ENCODE measurements at places on chromosomes 4 and X.
A peak's percentile ranks its signal among the peaks of the same experiment; 100 is the strongest.

DNA sequence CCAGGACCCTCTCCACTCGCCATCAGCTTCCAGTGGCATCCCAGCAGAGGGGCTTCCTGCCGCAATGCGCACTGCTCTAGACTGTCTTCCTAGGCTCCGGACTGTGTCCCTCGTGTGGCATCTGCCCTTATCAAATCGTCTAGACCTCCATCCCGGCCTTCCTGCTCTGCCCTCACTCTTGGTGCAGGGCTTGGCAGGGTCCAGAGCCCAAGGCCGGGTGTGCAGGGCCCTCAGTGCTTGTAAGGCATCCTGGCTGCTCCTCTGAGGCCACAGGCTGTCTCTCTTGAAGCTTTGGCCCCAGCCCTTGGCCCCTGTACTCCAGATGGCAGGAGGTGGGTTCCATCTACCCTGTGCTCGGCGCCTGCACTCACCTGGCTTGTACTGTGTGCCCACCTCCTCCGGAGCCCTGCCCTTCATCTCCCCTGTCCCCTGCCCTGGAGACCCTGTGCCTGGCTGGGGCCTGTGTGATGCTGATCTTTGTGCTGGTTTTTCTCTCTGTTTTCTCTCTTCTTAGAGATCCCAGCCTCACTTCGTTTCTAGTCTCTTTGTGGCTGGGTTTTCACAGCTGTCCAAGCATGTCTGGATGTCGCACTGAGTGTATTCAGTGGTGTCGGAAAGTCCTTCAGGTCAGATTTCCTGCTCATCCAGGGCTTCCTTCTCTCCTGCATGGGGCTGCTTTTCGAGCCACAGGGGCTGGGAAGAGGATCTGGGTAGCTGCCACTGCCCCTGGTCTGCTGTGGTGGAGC, 3.7 kb upstream of the TREX2 start:
- DNase-seq, result no peak

DNA sequence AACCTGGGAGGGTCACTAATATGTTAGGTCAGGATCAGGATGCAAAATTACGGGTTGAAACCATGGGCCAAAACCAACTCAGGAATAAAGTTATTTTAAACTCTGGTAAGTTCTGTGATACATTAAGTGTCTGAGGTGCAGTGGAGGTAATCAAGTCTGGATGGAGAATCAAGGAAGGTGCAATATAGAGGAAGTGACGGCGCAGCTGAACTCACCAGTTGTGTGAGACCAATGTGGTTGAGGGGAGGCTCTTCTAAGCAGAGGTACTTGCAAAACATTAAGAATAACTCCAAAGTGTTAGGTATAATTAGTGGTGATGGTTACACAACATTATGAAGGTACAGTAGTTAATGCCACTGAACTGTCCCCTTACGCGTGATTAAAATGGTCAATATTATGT, 19.7 kb downstream of the GAB3 start:
- DNase-seq, result no peak

DNA sequence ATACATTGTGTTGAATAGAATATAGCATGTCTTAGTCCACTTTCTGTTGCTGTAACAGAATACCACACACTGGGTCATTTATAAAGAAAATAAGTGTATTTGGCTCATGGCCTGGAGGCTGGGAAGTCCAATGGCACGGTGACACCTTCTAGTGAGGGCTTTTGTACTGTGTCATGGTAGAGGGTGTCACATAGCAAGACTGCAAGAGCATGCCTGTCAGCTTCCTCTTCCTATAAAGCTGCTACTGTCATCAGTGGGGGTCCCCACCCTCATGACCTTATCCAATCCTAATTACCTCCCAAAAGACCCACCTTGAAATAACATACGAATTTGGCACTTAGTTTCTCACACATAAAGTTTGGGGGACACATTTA, 193.2 kb downstream of the PTTG2 start:
- DNase-seq, result no peak

DNA sequence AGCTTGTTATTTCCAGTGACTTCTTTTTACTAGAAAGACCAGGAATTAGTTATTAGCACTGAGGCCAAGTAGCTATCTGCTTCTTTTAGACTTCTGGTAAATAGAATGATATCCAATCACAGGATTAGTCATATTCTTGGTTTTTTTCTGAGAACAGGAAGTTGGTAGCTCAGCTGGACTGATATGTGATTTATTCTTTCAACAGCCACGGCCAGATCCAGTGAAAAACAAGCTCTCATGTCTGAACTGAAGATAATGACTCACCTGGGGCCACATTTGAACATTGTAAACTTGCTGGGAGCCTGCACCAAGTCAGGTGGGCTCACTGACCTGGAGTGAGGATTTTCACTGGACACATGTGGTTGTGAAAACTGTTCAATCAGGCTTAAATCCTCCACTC, 48.6 kb downstream of the PDGFRA start:
- no peak for DNase-seq

DNA sequence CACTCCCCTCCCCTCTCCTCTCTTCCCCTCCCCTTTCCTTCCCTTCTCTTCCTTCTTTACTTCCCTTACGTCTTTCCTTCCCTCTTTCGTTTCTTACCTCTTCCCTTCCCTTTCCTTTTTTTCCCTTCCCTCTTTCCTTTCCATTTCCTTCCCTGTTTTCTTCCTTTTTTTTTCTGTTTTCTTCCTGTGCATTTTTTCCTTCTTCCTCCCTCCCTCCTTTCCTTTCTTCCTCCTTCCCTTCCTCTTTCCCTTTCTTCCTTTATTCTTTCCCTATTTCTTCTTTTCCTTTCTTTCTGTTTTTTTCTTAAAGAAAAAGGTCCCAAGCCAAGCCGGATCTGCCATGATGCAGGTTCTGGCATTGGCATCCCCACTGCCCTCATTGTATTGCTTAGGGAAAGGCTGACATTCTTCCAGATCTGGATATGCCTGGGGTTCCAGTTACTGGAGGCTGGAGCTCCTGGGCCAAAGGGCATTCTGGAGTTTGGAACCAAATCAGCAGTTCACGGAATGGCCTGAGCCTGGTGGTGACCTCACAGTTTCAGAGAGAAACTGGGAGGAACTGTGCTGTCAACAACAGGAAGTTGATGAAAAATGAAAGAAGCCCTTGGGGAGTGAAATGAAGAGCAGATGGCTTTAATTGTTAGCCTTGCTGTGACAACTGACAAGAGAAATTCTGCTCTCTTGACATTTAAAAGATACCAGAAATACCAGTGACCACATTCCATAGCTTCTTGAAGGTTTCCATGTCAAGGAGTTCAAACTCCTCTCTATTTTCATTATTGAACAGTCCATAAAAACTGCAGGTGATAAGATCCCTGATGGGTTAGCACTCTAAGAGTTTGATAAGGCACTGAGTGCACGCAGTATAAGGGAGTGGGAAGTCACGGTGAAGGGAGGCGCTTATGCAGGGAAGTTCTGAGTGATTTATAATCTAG, 622.1 kb downstream of the SPRY1 start:
- DNase-seq, result peak; percentile 39

DNA sequence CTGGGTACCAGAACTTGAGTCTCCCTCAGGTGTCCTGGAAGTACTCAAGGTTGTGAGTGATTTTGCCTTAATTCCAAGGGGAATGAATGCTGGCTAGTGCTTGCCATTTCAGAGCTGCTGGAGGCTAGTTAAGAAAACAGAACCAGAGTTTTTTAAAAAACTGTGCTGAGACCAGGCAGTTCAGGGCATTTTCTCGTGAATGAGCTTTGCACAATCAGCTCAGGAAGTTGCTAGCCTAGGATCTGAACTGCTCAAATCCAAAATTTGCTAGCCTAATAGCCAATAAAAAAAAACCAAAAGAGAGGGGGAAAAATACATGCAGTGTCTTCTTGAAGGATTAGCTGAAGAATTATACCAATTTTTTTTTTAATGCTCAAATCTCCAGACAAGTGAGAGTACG, 292.7 kb downstream of the FBXW7 start:
- DNase-seq, result no peak

DNA sequence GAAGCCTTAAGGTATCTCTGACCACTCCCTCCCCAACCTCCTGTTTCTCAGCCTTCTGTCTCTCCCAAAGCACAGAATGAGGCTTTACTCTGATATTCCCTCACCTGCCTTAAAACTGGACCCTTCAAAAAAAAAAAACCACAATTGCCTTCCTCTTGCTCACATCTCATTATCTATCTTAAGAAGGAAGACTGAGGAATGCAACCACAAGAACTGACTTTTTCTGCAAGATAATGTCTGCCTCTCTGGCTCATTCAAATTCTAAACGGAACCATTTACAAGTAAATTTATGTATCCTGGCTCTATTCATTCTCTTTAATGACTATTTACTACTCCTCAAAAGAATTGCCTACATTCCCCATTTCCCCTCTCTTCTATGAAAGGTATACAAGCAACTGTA, 545.5 kb upstream of the HTR2C start:
- DNase-seq, result no peak

DNA sequence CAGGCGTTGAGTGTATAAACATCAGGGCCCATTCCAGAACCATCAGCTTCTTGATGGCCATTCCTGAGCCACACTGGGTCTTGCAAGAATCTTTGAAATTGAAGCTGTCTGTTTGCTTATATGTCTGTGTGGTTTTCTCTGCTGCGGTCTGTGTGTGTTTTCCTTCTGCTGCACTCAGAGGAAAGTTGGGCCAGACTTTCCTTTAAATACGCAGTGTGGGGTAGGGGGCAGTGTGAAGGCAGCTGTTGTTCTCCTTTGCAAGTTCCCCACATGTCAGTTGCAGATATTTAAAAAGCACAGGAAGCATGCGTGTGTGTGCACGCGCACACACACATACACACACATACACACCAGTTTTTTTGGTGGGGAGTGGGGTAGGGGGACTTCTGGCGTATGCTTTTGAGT, 32.1 kb downstream of the CCKAR start:
- DNase-seq, result no peak

- DNase-seq, result no peak
These were observed 275.0 kb upstream of the IL1RAPL1 start for GRCh38 chrX:28312259-28312658.

DNA sequence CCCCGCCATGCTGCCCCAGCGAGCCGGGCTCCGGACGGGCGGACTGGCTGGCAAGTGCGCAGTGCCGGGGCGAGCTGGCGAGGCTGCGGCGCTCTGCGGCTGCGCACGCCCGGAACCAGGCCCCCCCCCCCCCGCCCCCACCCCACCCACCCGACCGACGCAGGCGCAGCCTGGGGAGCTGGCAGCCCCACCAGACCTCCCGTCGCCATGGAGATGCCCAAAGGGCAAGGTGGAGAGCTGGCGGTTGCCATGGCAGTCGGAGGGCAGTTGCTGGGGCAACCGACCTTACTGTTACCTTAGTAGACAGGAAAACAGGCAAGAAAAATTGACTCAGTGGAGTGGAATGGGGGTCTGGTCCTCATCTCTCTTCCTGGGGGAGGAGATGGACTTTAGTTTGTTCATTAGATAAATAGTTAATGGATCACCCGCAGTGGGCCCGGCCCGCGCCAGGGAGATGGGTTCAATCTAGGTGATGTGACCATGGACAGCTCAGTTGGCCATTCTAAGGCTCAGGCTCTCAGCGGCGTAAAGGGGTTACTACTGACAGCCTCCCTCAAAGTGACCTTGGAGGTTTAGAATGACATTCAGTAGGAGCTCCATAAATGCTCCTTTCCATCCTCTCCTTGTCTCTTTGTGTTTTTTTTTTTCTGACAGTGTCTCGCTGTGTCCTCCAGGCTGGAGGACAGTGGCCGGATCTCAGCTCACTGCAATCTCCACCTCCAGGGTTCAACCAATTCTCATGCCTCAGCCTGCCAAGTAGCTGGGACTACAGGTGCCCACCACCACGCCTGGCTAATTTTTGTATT, at the start of gene PCSK1N:
TSS of gene PCSK1N (minus strand) at position 87 of the 806 bp plus-strand sequence. CDS start at position 9, 78 bp downstream.
- DNase-seq, result no peak

- DNase-seq, result no peak
These were observed 154.5 kb upstream of the ANK2 start for GRCh38 chr4:112894951-112895350.

- DNase-seq, result no peak
These were observed 97.6 kb upstream of the NKX1-1 start for GRCh38 chr4:1503583-1504471.

DNA sequence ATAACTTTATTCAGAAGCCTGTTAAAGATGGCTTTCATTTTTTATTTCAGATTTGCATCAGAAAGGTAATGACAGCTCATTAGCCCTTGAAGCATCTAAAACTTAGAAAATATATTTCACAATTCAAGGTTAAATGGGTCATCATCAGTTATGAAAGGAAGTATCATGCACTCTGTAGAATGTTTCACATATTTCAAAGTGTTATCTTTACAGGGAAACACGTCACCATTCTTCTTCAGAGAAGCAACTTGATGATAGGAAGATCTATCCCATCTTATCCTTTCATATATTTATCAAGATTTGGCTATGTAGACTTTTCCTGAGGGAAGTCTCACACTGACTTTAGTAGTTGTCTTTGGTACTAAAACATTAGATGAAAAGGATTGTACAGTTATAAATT, 277.8 kb downstream of the TENM3 start:
- no peak for DNase-seq

GRCh38 chrX:41234962-41235361, 99.0 kb upstream of the DDX3X start:
- DNase-seq, result no peak

DNA sequence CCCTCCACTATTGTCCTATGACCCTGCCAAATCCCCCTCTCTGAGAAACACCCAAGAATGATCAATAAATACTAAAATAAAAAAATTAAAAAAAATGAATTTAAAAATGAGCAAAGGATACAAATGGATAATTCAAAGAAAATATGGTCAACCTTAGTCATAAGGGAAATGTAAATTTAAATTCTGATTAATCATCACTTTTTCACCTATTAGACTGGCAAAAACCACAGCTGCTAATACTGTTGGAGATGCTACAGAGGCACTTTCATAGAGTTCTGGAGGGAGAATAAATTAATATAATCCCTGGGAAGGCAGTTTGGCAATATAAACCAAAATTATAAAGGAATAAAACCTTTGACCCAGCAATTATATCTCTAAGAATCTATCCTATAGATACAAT, 50.3 kb downstream of the LRBA start:
- no peak for DNase-seq

GRCh38 chr4:80184053-80184824, 13.1 kb upstream of the PRDM8 start:
- peak; percentile 72 for DNase-seq

DNA sequence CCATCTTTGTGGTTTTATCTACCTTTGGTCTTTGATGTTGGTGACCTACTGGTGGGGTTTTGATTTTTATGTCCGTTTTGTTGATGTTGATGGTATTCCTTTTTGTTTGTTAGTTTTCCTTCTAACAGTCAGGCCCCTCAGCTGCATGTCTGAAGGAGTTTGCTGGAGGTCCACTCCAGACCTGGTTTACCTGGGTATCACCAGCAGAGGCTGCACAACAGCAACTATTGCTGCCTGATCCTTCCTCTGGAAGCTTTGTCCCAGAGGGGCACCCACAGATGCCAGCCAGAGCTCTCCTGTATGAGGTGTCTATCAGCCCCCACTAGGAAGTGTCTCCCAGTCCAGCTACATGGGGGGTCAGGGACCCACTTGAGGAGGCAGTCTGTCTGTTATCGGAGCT, 199.3 kb upstream of the WDFY3 start:
- DNase-seq, result no peak

- peak; percentile 60 for DNase-seq
These were observed 716 bp downstream of the FHIP1A start for GRCh38 chr4:151409470-151410313.

DNA sequence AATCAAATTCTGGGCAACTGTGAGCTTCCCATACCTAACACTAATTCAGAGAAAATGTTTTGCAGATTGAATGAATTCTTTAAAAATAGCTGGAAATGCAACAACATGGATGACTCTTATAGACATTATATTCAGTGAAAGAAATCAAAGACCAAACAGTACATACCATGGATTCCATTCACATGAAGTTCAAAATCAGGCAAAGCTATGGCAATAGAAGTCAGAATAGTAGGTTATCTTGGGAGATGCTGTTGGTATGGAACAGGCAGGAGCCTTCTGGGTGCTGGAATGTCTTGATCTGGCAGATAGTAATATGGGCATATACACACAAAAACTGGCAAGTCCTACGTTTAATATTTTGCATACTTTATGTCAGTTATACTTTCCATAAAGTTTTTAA, 25.5 kb upstream of the CBLL2 start:
- DNase-seq, result peak; percentile 53
